Panc1 (cell line): ENCODE measurements at places on chromosomes 13 and 19. TPM values are rescaled to one million over a fixed set of nuclear protein-coding genes. Genes with fewer than 3 reads are reported as not detected.

Gene ARID3A
- 28.9 TPM for total RNA-seq

Gene ZNF431
- total RNA-seq: 10.8 TPM

Gene CABP5
- not detected for total RNA-seq

Gene ZNF208
- total RNA-seq: not detected

DNA sequence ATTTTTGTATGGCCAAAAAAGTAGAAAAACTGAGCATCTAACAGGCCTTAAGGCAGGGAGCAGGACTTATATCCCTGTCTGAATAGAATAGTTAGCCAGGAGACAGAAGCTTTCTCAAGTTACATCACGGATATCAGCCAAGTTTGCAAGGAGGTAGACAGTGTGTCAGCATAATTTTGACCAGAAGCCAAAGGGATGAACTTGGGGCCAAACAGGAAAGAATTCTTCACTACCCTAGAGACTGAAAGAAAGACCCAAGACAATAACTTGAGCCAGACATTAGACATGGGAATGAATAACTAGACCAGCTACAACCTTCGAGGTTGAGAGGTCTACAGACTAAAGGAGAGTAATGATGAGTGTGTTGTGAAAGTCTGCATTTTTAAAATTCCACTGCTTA lies 48.1 kb upstream of the PCDH9 start:
- no peak for DNase-seq

DNA sequence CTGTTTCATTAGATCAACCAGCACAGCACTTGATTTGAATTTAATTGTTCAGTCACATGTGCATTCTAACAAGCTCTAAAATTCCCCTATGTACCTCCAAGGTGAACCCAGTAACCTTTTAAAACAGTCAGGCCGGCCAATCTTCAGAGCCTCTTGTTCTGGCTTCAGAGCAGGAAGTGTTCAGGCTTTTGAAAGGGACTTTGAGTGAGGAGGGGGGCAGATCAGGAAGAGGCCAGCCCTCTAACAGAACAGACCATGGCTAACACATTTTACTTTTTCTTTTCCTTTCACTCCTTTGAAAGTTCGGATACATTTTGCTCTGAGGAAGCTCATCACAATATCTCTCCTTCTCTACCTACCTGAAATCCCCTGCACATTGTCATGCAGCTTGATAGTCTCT lies 390.3 kb downstream of the TBC1D4 start:
- DNase-seq: no peak

- DNase-seq: no peak
These were observed 305.2 kb downstream of the MTUS2 start for GRCh38 chr13:29125191-29125933.

- DNase-seq: no peak
These were observed 8.9 kb downstream of the TSHZ3 start for GRCh38 chr19:31340042-31341025.

GRCh38 chr13:25046985-25047511 lies 48.9 kb upstream of the PABPC3 start:
- DNase-seq: no peak

GRCh38 chr13:52954838-52955237 lies 73.8 kb upstream of the OLFM4 start:
- no peak for DNase-seq

DNA sequence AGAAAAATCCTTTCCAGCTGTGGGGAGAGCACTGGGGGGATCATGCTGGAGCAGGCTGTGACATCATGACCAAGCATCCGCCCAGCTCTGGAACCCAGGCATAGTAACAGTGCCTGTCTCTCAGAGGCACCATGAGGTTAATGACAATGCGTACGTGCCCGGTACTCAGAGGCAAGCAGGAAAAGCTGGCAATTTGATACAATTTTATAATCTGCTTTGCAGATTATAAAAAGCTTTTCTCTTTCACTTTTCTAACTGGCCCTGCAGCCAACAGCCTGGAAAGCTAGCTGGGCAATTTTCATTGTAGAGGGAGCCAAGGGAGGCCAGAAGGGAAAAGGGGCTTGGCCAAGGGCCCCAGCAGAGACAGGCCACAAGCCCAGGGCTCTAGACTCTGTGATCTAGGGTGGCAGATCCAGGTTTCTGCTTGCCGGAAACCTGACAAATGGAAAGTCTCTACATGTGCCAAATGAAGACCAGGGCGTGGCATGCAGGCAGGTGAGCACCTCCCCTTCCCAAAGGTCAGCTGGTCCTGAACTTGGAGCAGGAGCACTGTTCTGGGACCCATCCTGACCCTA lies 22.7 kb downstream of the VRK3 start:
- no peak for DNase-seq
